ENCODE measurements at places on chromosomes 12 and 14.

- ATAC-seq = no peak
Observed at GRCh38 chr14:104196461-104197140, 58.2 kb downstream of the KIF26A start.

- no peak for ATAC-seq
Observed at GRCh38 chr14:95713596-95714371, at the start of gene TCL1A. Gene TCL1A, minus strand, starts transcription at chr14:95714125. Its CDS starts 59 bp downstream, at chr14:95714066.

- peak; percentile 90 for ATAC-seq
Observed at GRCh38 chr14:90677484-90678050, 138.7 kb downstream of the TTC7B start.

GRCh38 chr14:61280092-61280525 lies 1.0 kb downstream of the TMEM30B start:
- ATAC-seq = peak; percentile 31

DNA sequence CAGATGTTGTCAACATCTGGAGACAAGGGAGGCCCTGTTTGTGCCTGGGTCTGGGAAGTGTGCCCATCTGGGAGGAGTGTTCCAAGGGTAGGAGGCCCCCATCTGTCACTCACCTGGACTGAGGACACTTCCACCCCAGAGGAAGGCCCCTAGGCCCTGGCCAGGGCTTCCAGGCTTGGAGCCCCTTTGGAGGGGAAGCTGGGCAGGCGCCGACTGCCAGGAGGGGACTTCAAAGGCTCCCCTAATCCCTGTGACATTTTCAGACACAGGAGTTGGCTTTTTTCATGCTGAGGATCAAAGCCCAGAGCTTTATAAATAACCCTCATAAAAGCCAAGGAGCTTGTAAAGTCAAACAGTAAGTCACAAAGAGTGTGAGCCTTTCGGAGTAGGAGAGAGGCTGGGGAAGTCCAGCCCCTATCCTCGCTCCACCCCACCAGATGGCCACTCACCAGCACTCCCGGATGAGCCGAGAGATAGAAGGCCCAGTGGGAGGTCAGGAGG lies 17.6 kb upstream of the FAM222A start:
- ATAC-seq = no peak

DNA sequence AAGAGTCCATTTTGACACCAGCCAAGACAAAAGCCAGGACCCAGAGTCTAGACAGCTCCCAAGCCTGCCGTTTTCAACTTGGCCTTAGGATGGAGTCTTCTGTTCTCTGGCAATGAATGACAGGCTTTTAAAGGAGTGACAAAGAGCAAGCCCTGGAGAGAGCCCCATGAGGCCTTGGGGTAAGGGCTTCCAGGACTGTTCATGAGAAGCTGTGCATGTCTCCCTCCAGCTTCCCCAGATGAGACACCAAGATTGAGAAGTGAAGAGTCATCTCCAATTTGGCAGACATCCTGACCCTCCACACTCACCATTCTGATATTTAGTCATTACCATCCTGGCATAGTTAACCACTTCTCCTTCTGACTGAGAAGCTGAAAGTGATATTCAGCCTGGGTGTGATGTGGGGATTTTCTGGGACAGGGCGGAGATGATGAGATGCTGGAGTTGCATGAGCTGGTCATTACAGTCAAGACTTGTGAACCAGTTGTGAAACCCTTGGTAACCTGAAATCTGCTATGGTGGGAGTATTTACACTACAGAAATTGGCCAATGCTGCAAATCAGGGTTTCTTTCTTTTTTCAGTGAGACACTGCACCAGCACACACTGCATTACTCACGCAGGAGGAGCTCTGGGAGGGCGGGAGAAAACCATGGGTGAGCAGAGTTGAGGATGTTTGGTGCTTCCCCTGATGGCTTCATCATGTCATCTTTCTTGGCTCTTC lies 77.8 kb downstream of the VCPKMT start:
- peak; percentile 87 for ATAC-seq

- ATAC-seq = no peak
Observed at GRCh38 chr12:41055875-41056577, 132.1 kb upstream of the PDZRN4 start.

GRCh38 chr14:52043690-52044089 lies 25.2 kb downstream of the NID2 start:
- no peak for ATAC-seq

DNA sequence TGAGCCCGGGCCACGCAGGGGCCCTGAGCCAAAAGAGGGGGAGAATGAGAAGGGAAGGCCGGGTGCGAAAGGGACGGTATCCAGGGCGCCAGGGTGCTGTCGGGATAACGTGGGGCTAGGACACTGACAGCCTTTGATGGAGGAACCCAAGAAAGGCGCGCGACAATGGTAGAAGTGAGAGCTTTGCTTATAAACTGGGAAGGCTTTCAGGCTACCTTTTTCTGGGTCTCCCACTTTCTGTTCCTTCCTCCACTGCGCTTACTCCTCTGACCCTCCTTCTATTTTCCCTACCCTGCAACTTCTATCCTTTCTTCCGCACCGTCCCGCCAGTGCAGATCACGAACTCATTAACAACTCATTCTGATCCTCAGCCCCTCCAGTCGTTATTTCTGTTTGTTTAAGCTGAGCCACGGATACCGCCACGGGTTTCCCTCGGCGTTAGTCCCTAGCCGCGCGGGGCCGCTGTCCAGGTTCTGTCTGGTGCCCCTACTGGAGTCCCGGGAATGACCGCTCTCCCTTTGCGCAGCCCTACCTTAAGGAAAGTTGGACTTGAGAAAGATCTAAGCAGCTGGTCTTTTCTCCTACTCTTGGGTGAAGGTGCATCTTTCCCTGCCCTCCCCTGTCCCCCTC lies 3.0 kb downstream of the SSTR1 start:
- no peak for ATAC-seq

GRCh38 chr12:93008044-93008778 lies 79.1 kb upstream of the EEA1 start:
- no peak for ATAC-seq

DNA sequence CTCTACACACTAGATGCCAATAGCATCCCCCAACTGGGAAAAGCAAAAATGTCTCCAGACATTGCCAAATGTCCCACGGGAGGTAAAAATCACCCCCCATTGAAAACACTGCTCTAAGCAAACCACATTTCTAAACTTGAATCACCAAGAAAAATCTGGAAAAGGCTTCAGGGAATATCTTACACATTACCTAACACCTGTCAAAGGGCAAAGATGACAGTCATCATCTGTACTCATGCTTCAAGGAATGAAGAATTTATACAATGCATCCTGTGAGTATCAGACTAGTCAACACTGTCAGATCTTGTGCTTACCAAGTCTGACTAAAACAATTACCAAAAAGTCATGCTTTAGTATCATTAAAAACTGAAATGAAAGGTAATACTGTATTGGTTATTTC lies 161.6 kb upstream of the SOX5 start:
- no peak for ATAC-seq

- ATAC-seq = no peak
Observed at GRCh38 chr12:99983456-99984258, 1.1 kb downstream of the ANKS1B start.

- ATAC-seq = no peak
Observed at GRCh38 chr14:56297449-56297848, 179.2 kb downstream of the PELI2 start.

DNA sequence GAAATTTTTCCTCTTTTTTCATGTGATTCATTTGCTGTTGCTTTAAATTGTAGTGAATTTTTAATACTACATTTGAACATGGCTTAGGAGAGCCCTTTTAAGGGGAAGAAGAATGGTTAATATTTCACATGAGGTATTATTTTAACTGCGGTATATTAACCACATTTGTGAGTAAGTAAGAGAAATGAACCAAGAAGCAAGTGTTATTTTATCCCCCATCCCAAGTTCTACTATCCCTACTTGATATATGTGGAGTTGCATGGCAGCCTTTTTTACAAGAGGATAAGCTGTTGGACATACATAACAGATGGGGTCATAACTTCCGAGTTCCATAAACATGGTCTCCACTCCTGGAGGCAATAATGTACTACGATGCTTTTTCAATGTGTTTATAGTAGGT lies 623.3 kb downstream of the LRFN5 start:
- no peak for ATAC-seq

DNA sequence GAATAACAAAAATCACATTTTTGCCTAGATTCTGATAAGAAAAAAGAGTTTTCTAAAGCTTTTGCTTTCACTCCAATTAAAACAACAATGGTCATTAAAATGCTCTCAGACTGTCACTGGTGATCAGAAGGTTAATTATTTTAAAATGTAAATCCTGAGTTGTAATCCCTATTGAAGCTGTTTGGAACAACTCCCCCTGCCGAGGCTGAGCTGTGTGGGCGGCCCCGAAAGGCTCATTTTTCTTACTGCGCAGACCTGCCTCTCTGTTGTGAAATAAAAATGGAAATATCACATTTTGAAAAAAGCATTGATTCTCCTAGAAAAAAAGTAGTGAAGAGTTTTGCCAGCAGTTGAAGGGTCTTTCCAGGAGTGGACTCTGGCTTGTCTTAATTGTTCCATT lies 174.8 kb upstream of the CDKN3 start:
- no peak for ATAC-seq

- ATAC-seq = no peak
Observed at GRCh38 chr14:71089971-71090370, 182.7 kb downstream of the PCNX1 start.

- no peak for ATAC-seq
Observed at GRCh38 chr12:100808777-100809176, 14.2 kb downstream of the ANO4 start.

DNA sequence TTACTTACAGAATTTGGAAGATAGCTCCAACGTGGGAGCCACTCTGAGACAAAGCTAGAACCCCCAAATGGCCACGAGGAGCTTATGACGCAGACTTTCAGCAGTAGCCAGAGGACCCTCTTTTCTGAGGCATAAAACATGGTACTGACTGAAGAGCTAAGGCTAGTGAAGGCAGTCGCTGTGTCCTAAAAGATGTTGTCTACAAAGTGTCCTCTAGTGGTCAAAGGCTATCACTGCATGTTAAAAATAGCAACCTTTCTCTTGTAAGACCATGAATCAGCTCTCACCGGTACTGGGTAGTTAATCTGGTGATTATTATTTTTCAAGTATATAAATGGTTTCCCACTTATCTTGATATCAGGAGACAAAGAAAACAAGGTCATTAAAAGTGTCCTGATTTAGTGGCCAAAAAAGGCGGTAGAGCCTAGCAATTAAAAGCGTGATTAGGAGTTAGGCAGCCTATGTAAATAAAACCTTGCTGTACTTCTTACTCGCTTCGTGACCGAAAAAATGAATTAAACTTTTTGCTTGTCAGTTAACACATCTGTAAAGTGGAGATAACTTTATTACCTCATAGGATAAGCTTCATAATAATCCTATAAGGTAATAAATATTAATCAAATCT lies 47.0 kb upstream of the LGR5 start:
- no peak for ATAC-seq

DNA sequence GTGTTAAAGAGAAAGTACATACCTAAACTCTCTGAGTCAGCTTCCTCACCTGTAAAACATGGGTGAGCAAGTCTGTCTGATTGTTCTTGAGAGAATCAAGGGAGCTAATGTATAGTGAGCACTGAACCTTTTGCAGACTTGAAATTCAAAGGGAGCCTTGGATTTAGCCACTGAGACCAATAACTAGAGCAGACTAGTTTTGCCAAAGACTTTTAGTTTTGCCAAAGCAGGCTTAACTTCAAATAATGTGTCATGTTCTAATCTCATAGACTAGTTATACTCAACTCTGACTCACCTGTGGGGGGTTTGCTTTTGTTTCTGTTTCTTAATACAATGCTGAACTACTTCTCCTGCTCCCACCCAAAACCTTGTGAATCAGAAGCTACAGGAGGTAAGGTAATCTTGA lies 123.7 kb downstream of the SLC25A21 start:
- ATAC-seq = no peak

- no peak for ATAC-seq
Observed at GRCh38 chr14:101966742-101967141, 2.4 kb downstream of the DYNC1H1 start.

DNA sequence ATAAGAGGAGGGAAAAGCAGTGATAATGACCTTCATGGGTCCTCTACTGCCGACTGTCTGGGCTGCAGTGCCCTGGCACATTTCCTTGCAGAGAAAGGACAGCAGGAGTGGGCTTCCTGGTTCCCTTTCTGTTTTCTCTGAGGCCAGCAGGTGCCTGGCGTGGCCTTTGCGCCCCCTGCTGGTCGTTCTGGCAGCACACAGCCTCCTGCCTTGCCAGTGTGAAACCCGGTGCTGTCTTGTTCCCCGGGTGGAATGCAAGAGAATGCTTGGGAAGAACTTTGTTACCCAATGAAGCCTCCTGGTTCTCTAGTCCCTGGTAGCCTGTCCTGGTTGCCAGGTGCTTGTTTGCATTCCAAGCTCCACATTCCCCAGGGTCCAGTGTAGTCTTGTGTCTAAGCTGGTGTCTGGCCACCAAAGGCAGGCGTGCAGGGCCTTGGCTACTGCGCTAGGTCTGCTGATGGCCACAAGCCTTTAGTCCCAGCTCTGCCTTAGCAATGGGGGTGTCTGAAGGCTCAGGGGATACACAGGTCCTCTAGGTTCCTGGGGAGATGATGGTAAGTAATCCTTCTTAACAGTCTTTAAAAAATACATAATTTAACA lies 1392.4 kb upstream of the TMEM132C start:
- ATAC-seq = peak; percentile 25

DNA sequence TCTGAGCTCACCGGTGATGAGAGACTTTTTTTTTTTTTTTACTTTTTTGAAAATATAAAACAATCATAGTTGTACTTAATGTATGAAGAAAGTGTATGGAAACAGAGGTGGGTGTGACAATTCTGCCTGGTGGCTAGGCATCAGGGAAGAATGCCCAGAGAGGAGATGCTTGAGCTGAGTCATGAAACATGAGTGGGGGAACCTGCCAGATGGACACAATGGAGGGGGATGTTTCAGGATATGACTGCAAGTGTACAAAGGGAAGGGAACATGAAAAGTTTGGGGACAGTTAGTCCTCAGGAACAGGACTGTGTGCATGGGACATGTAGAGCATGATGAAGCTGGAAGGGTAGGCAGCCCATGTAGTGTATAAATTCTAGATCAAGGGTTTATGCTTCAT lies 274.2 kb upstream of the E2F7 start:
- ATAC-seq = no peak

DNA sequence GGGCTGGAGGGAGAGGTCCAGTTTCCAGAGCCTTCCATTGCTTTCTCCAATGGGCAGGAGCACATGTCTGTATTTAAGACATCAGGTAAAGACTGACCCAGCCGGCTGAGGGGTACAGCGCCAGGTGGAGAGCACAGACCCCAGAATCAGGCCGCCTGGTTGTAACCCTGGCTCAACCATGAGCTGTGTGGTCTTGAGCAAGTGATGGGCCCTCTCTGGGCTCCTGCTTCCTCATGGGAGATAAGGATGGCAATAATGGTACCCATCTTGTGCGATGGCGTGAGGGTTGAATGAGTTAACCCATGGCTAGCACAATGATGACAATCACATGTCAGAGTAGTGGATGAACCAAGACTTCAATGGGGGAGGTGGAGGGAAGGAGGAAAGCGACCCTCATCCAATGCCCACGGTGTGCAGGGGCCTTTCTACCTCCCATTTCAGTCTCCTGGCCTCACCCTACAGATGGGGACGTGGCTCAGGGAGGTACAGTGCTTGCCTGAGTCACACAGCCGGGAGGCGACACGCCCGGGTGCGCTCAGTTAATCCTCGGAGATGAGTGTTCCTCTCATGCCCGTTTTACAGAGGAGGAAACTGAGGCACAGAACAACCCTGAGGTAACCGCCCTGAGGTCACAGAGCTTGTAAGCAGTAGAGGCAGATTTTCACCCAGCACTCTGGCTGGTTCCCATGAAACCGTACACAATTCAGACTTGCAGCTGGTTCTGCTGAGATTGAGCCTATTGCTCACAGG lies 163.9 kb downstream of the RBM19 start:
- no peak for ATAC-seq

- no peak for ATAC-seq
Observed at GRCh38 chr14:77000340-77001270, 27.9 kb downstream of the IRF2BPL start.

Data from activated CD4-positive, CD25-positive, alpha-beta regulatory T cell treated with anti-CD3 and anti-CD28 coated beads, Interleukin-2, amount 50 U/mL, for 24 hours (primary cell).